GM04503 (cell line): ENCODE measurements at places on chromosomes 3 and 15.

DNA sequence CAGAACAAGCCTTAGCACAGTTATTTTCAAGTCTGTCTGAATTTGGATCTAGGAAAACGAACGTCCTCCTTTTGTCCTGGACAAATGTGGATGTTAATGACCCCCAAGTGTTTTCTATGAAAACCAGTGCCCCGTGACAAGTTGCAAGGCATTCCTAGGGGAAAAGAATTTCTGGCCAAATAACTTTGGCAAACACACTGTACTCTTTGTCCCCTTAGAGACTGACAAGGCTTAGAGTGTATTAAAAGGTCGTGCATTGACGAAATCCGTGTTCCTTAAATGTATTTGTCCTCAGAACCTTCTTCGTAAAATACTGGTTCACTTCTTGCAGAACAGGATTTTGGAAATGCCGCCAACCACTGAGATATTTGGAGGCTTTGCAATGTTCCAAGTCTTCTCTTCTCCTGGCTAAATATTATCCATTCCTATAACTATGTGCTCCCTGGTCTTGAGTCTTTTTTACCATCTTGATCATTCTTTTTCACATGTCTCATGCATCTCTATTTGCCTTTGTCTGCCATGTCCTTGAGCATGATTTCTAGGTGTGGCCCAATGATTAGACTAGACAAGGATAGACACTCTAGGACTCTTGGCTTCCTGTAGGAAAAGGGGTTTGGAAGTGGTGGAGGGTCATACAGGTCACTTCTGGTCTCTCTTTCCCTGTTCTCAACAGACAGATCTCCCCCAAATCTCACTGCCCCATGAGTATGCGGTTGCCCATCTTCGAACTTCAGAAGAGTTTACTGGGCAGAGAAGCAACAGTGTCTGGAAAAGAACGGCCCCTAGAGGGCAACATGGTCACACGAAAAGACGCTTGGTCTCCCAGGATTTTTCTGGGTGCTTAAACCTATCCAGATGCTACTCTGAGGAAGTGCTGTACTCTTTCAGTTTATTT, 117.5 kb downstream of the EDEM1 start:
- DNase-seq: no peak

GRCh38 chr15:69523010-69524001, 70.7 kb downstream of the RPLP1 start:
- peak; percentile 17 for DNase-seq

DNA sequence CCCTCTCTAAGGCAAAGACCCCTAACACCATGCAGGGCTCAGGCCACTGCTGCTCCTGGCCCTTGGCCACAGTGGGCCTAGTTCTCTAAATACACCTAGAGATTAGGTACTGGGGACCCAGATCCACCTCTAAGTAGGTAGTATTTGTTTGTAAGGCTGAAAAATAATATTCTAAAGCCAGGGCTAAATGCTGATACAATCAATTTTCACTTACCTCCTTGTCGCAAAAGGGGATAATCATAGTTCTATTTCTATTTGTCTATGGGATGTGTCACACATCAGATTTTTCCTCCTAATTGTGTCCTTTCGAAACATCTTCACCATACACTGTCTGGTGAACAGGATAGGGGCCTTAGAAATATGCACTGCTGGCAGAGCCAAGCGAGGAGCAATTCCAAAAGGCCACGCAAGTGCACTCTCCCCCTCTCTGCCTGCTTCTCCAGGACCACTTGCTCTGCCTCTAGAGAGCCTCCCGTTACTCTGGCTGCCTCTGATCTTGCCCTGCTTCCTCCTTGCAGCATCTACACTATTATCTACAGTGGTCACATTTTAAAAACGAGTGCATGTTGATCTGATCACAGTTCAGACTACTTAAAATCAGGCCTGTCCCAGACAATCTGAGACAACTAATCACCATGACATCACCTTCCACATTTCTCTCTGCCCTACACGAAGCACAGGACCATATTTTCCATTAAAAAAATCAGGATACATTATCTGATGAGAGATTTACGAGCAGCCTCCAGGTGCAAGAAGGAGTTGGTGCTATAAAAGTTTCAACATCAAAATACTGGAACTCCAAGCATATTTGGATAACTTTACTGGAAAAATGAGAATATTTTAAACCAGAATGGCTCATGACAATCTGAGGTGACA, 115.4 kb downstream of the MYLK start:
- DNase-seq: no peak

GRCh38 chr15:41169781-41170180, 53.7 kb upstream of the INO80 start:
- no peak for DNase-seq

DNA sequence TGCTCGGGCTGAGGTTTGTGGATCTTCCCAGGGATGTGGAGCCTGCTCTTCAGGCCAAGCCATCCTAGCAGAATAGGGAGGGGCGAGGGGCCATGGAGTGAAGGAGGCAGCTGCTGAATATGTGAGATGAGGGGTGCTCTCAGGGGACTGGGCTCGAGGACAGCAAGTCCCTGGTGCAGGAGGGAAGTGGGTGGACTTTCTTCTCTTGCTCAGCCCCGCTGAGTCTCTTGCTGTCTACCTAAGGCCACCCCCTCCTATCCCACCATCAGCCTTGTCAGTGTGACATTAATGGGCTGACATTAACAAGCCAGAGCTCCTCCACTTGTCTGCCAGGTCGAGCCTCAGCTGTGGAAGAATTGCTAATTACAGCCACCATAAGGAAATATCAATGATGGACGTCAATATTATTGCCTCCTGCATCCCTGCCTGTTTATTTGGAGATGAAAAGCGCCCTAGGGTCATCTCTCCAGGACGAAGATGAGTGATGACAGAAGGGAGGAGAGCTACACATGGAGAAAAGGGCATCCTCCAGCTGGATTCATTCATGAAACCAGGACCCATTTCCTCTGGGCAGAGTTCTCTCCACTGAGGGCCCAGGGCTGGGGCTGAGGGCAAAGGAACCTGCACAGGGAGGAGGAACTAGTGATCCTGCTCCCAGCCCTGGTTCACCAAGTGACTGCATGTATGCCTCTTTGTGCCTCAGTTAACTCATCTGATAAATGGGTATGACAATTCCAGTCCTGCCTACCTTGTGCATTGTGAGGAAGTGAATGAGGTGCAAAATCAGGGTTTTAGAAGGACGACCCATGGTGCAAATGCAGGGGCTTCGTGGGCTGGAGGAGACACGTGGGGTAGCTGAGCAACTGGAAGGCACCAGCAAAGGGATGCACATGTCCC, 34.9 kb upstream of the LINGO1 start:
- DNase-seq: no peak

DNA sequence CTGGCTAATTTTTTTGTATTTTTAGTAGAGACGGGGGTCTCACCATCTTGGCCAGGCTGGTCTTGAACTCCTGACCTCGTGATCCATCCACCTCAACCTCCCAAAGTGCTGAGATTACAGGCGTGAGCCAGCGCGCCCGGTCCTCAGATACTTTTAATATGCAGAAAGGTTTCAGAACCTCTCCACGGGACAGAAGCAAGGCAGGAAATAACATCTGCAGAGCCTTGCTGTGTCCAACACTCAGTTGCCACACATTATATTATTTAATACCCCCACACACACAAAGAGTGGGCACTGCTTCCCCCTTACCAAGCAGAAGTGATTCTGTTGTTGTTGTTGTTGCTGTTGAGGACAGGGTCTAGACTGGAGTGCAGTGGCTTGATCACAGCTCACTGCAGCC, 28.0 kb downstream of the OSBPL10 start:
- DNase-seq: no peak

GRCh38 chr3:35965908-35966307, 326.6 kb downstream of the ARPP21 start:
- peak; percentile 4 for DNase-seq

DNA sequence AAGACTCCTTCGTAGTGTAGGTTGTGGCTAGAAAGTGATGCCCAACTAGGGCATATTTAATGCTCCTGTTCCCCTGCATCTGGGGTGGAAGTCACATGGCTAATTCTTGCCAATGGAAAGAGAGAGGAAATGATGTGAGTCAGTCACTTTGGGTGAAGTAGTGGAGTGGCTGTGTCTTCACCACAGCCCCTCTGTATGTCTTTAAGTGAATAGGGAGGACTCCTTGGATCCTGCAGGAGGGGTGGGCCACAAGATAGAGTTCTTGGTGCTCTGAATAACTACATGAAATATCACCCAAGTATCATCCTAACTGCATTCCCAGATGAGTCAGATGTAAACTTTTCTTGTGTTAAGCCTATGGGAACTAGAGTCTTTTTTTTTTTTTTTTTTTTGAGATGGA, 17.8 kb upstream of the MB21D2 start:
- DNase-seq: no peak

GRCh38 chr3:23036728-23037127, 166.4 kb upstream of the UBE2E2 start:
- DNase-seq: no peak

DNA sequence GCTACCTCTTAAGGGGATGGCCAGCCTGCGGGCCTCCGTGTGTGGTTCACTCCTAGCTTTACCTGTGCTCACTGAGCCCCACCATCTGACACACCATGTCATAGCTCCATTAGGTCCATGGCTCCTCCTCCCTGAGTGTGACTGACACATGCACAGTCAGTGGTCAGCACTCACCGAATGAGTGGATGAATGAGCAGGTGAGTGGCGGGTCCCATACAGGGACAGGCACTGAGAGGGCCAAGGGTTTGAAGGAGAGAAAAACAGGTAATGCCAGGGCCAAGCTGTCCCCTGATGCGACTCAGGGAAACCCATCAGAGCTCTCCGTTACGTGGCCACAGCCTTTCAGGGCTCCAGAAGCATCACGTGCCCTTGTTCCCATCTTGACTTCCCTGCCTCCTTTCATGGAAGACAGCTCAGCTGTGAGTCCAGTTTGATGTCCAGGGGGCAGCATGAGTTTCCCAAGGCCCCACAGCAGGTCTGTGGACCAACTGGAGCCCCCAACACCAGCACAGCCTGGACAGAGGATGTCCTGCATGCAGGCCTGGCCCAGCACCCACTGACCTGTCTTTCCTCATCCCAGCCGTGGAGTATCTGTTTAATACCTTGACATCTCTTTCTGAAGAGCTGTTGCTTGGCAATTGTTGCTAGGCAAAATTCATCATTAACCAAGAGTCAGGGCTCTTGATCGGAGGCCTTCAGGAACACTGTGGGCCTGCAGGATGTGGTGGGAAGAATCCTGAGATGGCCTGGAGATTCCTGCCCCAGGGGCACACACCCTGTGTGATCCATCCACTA, 84.4 kb downstream of the PLXNA1 start:
- DNase-seq: no peak

- no peak for DNase-seq
Observed at GRCh38 chr3:71121429-71122167, 461.9 kb downstream of the FOXP1 start.

GRCh38 chr15:67201136-67201535, 53.3 kb downstream of the AAGAB start:
- no peak for DNase-seq

GRCh38 chr3:78875436-78875835, 892.4 kb downstream of the ROBO1 start:
- DNase-seq: no peak

DNA sequence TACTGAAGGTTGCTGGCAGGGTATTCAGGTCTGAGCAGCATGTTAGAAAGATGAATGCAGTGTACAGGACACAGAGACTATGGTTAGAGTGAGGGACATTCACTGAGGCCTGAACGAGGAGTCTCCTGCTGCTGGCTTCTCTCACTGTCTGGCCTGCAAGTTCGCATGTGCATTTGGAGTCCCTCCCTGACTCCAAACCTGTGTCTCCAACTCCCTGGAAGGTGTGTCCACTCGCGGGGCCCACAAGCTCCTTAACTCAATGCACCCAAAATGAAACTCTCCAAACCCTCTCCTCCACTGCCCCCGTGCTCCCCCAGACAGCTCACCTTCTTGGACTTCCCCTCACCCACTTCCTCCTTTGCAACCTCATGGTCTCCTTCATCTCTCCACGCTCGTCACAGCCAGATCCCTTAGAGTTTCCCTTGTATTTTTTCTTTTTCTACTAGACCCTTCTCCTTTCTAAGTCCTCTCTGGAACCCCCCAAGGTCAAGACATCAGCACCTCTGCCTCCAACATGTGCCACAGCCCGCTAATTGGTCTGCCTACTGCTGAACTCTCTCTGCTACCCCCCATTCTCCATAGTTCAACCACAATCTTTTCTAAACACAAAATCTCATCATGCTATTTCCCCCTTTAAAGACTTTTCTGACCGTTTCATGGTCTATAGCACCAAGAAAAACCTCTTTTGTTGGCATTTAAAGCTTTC, 58.3 kb downstream of the HES1 start:
- DNase-seq: no peak

DNA sequence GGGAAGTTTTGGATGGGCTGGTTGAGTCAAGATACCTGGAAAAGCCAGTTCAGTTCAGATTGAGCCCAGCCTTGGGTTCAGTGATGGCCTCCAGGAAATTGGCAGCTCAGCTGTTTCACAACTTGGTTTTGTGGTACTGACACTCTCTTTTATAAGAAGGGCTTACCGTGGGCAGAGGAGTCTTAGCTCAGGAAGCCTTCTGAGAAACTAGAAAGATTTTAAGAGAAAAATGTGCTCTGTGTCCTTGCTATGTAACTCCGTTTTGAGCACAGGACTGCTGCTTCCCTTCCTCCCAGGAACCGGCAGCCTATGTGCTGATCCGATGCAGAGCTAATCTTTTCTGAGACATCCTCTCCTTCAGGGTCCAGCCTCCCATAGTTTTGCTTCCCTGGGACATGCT, 46.6 kb upstream of the RASGRP1 start:
- DNase-seq: no peak

DNA sequence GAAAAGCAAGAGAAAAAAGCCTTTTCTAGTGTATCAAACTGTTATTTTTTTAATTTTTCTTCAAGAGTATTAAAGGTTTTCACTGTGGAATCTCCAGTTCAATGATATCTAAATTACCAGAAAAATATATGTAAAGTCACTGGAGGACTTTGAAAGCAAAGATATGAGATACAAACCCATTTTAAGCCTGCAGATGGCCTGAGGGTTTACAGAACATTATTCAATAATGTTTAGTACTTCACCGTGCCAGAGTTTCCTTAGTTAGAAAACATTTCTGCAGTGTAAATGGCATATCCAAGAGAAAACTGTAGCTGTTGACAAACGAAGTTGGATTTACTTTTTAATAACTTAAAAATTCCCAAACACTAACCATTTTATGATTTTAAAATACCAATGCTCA, 529.4 kb upstream of the AGTR1 start:
- no peak for DNase-seq

DNA sequence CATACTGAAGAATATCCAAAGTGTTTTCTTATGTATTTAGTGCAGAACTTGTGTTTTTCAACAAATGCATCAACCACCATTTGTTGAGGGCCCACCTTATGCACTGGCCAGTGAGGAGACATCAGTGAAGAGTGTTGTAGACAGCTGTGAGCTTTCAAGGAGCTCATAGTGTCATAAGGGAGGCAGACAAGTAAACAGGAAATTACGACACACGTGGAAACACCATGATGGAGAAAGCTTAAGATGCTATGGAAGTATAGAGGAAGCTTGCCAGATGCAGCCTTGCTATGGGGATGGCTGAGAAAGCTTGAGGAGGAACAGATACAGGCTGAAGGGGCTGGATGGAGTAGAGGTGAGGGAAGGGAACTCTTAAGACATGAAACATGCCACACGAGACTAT, 50.8 kb upstream of the PSMD6 start:
- DNase-seq: no peak

GRCh38 chr15:42356851-42357250, 2.5 kb upstream of the CAPN3 start:
- DNase-seq: no peak
